Activated T-helper 9 cell treated with anti-CD3 and anti-CD28 coated beads, Interleukin-2, amount 50 U/mL, for 16 hours (primary cell): ENCODE measurements at places on chromosomes 13 and 19.
A peak's percentile ranks its signal among the peaks of the same experiment; 100 is the strongest.

GRCh38 chr19:16258440-16258903 is 60.8 kb downstream of the AP1M1 start:
- DNase-seq: no peak

DNA sequence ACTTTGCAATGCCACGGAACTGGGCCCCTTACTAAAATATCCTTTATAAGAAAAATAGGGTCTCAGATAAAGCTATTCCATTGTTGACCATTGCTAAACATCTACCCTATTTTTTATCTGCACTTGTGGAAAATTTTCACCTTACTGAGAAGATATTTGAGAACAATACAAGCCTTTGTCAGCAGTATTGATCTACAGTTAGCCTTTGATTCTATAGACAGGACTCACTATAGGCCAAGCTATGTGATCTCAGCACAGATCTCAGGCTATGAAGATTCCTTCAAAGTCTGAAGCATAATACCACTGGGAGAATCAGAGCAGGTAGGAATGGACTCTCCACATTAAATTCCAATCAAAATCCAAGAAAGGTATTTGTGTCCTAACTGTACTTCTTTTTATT is 1099.7 kb downstream of the DIAPH3 start:
- no peak for DNase-seq

DNA sequence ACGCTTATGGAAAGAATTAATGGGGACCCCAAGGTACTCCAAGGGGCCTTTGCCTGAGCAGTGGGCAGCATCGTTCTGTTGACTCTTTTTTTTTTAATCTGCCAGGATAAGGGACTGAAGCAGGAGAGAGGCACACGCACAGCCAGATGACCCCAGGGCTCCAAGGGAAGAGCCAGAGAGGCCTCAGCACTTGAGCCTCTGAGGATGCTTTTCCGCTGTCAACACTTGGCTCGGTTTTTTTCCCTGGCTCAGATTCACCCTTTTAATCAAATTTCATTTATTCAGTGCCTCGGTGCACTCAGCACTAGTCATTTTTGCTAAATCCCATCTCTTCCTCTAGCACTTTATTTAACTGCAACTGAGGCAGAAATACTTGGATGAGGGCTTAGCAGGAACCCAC is 226.3 kb downstream of the FGF9 start:
- DNase-seq: no peak

DNA sequence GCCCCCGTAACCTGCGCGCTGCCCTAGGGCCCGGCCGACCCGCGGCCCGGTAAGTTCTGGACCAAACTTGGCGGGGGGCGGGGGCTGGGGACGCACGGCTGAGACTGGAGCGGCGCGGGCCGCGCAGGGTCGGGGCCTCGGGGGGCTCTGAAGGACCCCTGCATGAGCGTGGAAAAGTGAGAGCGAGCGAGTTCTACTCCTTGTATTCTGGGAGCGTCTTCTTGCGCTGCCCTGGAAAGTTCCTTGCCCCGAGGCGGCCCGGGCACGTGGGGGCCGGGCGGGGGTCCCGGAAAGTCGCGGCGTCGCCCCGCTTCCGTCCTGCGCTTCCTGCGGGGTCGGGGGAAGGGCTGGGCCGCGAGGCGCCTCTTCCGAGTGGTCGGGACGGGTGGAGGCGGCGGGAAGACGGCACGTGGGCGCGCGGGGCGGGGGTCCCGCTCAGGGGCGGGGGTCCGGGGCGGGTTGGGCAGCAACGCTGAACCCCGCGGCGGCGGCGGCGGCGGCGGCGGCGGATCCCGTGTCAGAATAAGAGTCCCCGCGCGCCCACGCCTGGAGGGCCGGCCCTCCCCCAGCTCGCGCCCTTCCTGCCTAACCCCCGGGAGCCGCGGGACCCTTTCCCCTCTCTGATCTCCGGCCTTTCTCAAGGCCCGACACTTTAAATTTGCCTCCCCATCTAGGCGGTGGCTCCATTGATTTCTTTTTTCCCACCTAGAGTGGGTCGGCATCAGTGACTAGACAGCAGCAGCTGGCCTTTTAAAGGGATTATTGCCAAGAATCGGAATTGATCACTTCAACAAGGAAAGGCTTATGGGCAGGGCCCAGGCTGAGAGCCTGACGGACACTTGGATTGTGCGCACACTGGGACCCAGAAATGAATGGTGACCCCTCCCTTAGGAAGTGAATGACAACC is 749 bp downstream of the GATAD2A start:
- peak; percentile 43 for DNase-seq

DNA sequence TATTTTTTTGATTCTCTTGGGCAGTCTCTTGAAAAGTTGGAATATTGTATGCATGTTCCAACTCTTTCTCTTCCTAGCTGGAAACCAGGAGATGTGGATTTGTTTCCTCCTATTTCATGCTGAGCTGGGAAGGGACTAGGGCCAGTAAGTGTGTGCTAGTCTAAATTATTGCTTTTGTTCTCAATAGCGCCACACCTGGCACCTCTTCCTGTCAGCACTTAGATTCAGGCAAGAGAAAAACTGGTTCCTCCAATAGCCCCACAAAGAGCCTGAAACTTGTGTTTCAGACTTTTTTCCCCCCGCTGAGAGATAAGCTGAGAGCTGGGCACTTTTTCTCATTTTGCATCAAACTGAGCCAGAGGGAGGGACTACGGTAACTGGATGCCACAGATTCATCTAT is 353.4 kb downstream of the OLFM4 start:
- DNase-seq: no peak

DNA sequence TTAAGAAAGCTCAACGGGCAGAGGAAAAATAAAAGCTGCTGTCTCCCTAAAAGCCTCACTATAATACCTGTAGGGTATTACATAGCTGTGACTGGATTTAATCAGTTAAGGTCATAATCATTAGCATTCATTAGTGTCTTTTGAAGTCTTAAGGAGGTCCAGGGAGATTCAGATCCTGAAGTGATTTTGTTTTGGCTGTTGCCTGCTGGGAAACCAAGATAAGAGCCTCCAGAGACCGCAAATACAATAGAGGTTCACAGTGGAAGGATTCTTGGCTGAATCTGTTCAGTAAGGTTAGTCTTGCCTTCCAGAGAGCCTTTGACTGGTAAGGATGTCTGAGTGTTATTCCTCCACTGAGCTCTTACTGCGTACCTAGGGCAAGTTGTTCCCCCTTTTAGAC is 54.0 kb upstream of the TNFRSF19 start:
- DNase-seq: no peak
